ENCODE measurements at places on chromosomes 1 and 21.

DNA sequence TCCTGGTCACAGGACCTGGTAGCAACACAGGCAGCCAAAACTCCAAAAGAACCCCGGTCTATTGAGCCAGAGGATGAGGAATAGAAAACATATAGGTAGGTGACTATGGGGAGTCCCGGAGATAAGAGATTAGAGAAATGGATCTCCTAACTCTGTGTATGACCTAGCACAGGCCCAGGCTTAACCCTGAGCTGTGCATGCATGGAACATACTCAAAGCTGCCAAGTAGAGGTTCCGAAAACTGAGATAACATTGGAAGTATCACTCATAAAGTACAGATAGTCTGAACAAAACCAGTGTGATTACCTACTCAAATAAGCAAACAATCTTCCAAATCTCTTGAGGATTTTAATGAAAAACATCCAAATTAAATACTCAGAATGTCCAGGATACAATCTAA is 31.5 kb upstream of the PRDX6 start:
- no peak for DNase-seq

GRCh38 chr21:31667639-31668038 is 8.1 kb downstream of the SOD1 start:
- DNase-seq = no peak

DNA sequence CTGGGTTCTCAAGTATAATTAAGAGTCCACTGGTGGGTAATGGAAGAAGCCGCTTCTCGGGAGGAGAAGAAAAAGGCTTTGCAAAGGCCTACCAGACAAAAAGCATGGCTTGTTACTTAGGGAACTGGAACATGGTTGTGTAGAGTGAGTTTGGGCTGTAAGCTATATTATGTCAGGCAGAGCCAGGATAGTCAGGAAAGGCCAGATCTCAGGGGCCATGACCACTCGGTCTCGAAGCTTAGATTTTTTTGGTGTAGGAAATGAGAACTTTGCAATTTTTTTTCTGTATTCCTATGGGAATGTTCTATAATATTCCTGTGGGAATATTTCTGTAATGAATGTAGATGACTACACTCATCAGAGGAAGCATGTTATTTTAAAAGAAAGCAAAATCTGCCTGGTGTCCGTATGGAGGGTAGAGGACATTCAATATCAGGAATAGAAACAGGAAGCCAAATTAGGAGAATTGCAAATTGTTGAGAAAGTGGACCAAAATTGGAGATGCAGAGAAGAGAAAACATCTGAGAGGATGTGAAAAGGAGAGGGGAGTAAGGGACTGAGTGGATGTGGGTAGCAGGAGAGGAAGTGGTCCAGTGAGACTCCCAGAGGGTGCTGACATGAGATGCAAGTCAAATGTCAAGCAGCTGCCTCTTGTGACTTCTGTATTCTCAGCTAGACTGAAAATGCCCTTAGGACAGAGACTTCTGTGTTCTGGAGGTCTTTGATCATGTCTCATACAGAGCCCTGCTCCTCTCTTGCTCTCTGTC is 45.2 kb upstream of the HAO2 start:
- no peak for DNase-seq

DNA sequence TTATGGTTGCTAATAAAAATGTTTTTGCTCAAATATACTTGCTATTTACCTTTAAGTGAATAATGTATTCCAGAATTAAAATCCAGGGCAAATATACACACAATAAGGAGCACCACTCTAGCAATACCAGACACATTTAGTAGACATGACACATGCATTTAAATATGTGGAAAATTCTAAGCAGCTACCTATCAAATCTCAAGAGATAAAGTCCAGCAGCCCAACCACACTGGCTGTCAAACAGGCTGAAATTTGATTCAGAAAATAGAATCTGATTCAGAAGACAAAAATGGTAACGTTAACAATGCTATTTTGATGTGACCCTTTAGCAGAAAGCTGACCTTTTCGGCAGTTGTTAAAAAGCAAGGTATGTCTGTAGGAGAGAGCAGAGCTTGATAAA is 42.3 kb downstream of the PLEKHO1 start:
- no peak for DNase-seq

DNA sequence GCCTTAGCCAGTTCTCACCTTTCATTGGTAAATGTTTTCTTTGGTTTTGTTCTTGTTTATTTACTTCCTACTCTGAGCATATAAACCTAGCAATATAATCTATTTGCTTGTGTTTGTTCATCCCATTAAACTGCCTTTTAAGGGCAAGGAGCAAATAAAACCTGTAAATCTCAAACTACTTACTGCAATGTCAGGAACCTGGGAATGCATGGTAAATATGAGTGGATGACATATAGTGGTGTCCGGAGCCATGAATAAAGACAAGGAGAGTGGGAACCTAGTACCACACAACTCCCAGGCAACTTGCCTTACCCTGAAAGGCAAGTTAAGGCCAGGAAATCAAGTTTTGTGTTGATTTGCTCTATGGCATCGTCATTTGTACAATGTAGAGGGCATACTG is 1133.7 kb upstream of the NCAM2 start:
- no peak for DNase-seq

DNA sequence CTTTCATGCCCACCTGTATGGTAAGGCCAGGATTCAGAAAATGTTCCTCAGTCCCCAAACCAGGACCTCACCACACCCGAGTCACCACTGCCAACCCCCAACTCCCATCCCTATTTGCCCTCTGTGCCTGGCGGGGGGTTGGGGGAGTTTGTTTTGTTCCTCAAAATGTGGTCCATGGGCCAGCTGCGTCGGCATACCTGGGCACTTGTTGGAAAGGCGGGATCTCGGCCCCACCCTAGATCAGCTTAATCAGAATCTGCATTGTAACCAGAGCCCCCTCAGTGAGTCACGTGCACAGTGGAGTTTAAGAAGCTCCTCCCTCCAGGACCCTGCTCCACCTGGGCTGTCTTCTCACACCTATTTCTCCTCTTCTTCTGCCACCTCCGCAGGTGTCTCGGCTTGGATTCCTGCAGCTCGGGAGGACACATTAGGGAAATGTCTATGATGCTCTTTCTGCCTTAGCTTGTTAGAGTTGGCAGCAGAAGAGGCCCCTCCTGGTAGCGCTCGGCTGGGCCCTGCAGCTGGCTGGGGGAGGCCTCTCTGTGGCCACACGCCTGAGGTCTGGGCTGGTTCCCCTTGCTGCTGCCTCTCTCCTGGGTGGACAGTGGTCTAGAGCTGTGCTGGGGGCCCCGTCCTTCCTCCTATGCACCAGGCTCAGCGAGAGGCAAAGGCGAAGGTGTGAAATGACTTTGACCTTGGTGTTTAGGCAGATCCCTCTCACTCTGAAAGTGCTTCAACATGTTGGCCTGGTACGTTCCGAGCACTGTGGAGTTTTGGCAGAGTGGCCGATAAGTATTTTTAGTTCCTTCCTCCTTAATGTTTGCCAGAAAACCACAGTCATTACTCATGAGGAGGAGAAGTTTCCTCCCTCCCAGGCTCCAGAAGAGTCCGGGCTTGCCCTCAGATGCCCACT is 41.8 kb upstream of the CAMTA1 start:
- DNase-seq = no peak

GRCh38 chr1:149917571-149918144 is at the start of gene SV2A:
SV2A (minus strand) TSS chr1:149917844; CDS start chr1:149913840, 4,004 bp downstream.
- DNase-seq = no peak

GRCh38 chr1:52463891-52464290 is 59.5 kb downstream of the PRPF38A start:
- DNase-seq = no peak

GRCh38 chr1:175757381-175758015 is 14.1 kb upstream of the TNR start:
- DNase-seq = no peak

DNA sequence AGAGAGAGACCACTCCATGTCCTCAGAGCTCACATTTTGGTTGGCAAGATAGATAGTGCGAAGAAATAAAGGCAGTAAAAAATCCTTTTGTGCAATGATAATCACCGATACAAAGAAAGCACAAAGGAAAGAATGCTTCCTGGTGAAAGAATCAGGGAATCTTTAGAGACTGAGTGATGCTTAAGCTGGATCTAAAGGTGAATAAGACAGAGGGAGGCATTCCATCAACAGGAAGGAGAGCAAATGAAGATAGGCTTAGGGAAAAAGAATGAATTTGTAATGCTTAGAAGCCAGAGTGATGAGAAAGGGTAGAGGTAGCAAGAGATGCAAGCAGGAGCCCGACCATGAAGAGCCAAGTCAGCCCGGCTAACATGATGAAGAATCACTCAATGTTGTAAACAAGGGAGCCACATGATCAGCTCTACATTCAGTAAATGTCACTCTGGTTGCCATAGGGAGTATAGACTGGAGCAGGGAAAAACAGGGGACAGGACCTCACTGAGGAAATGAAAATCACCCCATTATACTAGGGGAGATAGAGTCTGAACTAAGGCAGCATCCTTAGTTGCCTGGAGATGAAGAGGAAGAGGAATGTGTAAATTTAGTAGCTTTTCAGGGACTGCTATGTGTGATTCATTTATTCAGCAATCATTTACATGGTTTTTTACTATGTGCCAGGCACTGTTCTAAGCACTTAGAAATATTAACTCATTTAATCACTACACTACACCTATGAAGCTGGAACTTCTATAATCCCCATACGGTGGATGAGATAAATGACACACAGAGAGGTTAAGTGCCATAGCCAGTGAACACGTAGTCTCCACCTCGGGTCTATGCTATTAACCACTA is 402.6 kb upstream of the NFIA start:
- DNase-seq = no peak

GRCh38 chr1:29162476-29163138 is 19.1 kb downstream of the SRSF4 start:
- DNase-seq = no peak

GRCh38 chr1:46594063-46594462 is 10.0 kb downstream of the MKNK1 start:
- DNase-seq = no peak

DNA sequence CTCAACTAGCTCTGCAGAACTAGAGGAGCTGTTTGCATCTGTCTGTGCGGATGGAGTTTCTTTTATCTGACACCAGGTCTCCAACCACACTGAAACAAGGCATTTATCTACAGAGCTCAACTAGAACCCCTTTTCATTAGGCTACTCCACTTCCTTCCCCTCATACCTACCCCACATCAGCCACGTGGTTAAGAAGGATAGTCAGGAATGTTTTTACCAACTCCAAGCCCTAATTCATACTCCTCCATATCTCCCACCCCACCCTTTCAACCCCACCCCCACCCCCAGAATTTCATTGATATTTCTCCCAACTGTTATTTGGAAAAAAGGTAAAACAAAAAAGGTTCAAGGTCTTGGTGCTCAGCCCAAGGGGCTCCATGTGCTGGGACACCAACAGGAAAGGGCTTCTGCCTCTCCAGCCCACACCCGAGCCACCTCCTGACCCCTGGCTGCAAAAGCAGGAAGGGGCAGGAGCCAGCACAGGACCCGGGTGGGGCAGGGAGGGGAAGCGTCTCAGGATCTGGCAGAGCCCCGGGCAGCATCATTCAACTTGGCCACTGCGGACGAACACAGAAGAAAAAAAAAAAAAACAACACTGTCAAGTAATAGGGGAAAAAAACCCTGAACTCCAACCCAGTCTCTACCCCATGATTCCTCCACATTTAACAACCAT is 7.0 kb downstream of the ENSA start:
- no peak for DNase-seq

DNA sequence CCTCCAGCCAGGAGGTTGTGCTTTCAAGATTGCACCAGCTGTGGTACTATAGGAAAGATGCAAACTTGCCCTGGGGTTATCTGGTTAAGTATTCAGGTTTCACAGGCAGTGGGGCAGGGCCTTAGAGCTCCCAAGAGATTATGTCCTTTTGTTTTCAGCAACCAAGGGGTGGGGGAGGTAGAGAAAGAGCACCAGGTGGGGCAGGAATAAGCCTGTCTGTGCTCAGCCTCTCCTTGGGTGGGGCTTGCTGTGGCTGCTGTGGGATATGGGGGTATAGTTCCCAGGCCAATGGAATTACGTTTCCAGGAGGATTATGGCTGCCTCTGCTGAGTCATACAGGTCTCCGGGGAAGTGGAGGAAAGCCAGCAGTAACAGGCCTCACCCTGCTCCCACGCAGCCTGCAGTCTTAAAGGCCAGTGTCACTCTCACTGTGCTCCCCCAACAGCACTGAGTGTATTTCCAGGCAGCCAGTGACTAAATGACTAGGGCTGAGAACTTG is 508.6 kb downstream of the RWDD3 start:
- DNase-seq = no peak

DNA sequence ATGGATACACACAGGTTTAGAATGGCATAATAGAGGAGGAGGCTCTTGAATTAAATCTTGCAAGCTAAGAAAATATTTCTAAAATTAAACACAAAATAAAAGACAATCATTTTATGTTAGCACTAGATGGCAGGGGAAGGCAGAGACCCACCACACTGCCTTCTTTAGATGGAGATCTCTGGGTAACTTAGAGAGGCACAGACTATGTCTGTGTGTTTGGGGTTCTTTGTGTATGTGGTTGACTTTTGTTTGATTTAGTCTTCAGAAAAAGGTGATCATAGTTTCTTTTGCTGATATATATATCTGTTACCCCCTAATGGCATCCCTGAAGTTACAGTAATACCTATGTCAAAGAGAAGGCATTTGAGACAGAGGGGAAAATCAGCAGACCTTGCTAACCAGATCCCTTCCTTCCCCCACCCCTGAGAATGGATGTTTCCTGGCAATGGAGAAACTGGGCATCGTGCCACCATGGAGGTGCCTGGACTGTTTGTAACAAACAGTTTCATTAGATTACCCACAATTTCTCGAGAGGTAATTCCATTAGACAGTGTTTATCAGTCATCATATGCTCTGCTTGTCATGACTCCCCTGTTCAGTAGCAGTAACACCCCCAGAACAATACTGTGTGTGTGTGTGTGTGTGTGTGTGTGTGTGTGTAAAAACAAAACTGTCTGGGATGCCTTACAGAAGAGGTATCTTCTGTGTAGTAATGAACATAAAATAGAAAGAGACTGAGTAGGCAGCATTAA is 228.3 kb upstream of the DEPDC1 start:
- no peak for DNase-seq

DNA sequence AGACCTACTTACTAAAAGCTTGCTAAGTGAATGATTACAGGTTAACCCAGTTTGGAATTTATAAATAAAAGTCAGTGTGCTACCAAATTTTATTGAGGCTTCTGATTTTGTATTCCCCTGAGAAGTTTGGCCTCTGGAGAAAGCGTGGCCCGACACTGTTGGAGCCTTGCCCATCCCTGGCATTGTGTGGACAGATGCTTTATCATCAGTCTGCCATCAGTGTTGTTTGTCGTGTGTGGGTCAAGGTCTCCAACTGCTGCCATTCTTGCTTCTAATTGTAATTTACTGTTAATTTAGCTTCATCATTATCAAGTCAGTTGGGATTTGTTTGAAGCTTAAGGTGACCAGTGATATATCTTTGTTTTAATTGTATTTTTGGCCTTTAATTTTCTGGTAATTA is 62.0 kb upstream of the LPGAT1 start:
- DNase-seq = no peak

DNA sequence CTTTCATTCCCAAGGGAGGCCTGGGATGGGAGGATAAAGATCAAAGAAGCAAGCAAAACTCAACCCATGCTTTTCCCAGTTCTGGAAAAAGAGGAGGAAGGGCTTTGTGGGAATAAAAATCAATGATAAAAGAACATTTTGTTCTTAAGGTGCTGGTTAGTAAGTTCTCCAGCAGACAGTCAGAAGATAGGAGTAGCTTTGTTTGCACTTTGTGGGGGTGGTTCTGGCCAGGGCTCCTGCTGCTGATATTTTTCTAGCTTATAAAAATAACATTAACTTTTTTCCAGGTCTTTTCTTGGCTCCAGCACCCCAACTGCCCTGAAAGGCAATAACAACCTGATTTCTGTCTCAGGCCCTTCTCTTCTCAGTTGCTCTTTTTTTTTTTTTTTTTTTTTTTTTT is 220.0 kb downstream of the FGGY start:
- no peak for DNase-seq

- DNase-seq = peak; percentile 23
Observed at GRCh38 chr1:153422450-153423068, 6.2 kb downstream of the S100A7A start.

- no peak for DNase-seq
Observed at GRCh38 chr1:220927442-220927841, 48.2 kb downstream of the HLX start.
